ENCODE measurements at places on chromosomes 3 and 15.

GRCh38 chr3:105950881-105951600 is 82.2 kb upstream of the CBLB start:
- no peak for DNase-seq

GRCh38 chr3:45232521-45232920 is 6.4 kb upstream of the TMEM158 start:
- no peak for DNase-seq

DNA sequence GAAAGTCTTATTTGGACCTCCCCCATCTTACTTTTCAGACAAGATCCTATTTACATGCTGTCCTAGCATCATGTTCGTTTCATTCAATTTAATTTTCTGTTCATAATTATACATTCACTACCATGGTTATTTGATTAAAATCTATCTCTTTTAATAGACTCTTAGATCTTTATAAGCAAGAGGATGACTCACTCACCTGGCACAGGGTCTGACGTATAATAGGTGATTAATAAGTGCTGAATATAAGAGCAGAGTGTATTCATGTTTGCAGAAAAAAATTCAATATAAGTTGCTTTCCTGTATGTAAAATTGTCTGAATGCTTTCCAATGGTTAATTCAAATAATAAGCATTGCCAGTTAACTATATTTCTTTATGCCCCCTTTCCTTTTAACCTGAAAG is 165.5 kb upstream of the CBLB start:
- no peak for DNase-seq

DNA sequence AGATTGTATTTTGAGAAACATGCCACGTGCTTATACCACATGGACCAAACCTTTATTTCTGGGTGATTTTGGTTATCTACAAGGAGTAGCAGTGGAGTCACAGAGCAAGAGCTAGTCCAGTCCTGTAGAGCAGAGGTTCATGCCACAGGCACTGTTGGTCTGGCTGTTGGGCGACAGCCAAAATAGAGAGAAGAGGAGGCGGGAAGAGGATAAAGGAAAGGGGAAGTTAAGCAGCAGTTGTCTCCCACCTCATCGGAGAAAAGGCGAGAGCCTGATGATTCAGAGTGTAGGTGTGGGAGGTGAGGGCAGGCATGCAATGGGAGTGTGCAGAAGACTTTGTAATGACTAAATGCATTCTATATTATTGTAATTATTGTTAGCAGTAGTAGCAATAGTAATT is 237.5 kb upstream of the ROPN1 start:
- no peak for DNase-seq

DNA sequence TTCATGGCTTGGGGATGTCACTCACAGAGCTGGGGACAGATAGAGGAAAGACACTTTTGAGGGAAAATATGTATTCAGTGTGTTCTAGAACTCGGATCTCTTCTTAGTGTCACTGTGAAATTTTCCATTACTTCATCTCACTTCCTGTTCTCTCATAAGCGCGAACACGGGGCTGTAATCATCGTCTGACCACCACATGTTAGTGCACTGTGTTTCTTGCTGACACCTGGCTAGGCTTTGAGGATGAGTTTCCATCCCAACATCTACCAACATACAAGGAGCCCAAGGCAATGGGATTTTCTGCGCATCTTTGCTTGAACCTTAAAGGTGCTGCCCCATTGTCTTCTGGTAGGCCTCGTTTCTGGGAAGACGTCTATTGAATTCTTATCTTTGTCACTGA is 84.0 kb downstream of the LIPC start:
- DNase-seq: no peak

- no peak for DNase-seq
Measured at GRCh38 chr15:71112429-71112828, 2.8 kb upstream of the THSD4 start.

- peak; percentile 80 for DNase-seq
Measured at GRCh38 chr3:49602877-49603411, 48.7 kb downstream of the BSN start.

DNA sequence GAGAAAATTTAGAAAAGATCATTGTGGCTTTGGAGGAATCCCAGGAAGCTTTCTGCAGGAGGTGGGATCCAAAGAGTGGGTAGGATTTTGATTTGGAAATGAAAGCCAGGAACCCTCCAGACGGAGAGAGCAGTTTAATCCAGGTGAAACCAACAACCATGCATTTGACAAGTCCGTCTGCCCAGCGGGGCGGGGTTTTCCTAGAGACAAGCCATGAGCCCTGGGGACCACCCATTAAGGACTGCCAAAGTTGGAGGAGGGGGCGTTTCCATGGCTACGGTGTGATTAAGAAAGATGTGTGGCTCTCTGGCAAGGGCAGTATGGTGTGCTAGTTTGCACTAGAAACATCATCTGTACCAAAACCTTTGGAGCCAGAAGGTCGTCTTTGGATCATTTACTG is 53.4 kb downstream of the SRGAP3 start:
- DNase-seq: no peak

Measured in CD4-positive, alpha-beta T cell (primary cell).